ENCODE measurements at places on chromosomes 16 and 17.

- no peak for DNase-seq
These were observed 4.3 kb upstream of the STAT5A start for GRCh38 chr17:42284024-42284369.

- no peak for DNase-seq
These were observed 237.5 kb upstream of the SALL1 start for GRCh38 chr16:51388516-51388951.

DNA sequence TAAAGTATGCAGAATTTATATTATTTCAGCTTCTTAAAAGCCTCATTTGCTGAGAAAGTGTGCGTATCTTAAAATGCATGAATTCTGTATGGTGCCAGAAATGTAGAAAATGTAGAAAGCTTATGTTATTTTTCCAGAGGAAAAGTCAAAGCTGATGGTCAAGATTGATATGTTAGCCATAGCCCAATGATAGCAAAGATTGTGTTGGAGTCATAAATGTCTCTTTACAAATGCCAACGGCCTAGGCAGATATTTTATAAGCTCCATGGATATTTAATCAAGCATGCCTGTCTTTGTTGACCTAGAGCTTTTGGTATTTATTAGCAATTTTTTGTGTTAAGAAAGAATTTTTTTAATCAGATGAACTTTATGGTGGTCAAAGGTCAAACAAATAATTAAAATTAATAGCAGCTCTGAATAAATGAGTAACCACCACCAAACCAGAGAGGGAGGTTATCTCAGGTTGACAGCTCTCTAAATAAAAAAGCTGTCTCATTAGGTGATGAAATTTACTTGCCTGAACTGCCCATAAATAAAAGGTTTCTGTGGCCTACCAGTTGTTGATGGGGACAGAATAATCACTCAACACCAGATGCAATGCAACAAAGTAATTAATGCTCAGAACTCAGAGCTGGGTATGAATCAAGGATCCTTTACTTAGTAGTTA, 28.5 kb downstream of the CLEC3A start:
- no peak for DNase-seq

GRCh38 chr16:67529582-67530012, 968 bp downstream of the RIPOR1 start:
- DNase-seq: no peak

- peak; percentile 33 for DNase-seq
These were observed 143.9 kb downstream of the ANKFN1 start for GRCh38 chr17:56297184-56297583.

DNA sequence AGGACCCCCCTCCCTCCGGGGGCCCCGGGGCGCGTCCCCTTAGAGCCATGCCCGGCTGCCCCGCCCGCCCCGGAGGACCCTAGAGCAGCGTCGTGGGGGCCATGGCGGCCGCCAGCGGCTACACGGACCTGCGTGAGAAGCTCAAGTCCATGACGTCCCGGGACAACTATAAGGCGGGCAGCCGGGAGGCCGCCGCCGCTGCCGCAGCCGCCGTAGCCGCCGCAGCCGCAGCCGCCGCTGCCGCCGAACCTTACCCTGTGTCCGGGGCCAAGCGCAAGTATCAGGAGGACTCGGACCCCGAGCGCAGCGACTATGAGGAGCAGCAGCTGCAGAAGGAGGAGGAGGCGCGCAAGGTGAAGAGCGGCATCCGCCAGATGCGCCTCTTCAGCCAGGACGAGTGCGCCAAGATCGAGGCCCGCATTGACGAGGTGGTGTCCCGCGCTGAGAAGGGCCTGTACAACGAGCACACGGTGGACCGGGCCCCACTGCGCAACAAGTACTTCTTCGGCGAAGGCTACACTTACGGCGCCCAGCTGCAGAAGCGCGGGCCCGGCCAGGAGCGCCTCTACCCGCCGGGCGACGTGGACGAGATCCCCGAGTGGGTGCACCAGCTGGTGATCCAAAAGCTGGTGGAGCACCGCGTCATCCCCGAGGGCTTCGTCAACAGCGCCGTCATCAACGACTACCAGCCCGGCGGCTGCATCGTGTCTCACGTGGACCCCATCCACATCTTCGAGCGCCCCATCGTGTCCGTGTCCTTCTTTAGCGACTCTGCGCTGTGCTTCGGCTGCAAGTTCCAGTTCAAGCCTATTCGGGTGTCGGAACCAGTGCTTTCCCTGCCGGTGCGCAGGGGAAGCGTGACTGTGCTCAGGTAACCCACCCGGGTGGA, 759 bp downstream of the ALKBH5 start:
- peak; percentile 65 for DNase-seq

DNA sequence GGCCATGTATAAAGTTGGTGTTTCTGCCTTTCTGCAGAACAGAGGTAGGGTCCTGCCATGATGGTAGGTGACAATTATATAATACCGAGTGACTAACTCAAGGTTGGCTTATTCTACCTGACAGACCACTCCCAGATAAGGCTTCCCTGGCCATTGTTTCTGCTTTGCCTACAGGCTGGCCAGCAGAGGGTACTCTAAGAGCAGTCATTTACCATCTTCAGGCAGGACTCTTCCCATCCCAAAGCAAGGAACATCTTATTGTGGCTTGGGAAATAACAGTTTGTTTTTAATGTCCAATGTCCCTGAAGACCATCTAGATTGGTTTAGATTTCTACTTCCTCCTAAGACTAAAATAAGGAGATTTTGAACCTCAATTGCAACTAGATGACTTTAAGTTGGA, 74.1 kb downstream of the SNX11 start:
- DNase-seq: no peak

GRCh38 chr16:30677931-30678585, 19.8 kb downstream of the FBRS start:
- DNase-seq: no peak

GRCh38 chr16:24204150-24204665, 51.9 kb upstream of the CACNG3 start:
- DNase-seq: no peak

DNA sequence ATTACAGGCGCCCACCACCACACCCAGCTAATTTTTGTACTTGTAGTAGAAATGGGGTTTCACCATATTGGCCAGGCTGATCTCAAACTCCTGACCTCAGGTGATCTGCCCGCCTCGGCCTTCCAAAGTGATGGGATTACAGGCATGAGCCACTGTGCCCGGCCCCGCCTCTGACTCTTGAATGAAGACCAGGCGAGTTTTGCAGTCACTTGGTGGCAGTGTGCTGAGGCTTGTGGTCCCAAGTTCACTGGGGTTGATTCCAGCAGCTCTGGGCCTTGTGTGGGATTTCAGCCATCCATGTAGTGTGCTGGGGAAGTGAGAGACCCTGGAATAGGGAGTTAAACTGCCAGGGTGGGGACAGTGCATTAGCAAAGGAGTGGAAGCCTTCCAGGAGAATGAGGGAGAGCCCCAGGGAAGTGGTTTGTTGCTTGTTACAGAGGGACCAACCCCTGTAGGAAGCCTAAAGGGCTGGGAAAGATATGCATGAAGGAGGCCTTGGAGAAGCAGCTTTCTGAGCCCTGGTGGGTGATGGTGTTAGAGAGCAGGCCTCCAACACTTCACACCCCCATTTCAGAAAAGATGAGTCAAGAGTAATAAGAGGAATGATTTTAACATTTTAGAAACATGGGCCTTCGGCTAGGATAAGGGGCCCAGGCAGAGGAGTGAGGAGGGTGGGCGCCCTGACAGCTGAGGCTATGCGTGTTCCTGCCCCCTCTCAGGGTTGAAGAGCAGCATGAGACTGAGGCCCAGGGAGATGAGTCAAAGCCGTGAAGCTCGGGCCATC, 14.5 kb downstream of the PSKH1 start:
- DNase-seq: no peak

GRCh38 chr17:16374146-16374938, 6.5 kb upstream of the UBB start:
- no peak for DNase-seq

DNA sequence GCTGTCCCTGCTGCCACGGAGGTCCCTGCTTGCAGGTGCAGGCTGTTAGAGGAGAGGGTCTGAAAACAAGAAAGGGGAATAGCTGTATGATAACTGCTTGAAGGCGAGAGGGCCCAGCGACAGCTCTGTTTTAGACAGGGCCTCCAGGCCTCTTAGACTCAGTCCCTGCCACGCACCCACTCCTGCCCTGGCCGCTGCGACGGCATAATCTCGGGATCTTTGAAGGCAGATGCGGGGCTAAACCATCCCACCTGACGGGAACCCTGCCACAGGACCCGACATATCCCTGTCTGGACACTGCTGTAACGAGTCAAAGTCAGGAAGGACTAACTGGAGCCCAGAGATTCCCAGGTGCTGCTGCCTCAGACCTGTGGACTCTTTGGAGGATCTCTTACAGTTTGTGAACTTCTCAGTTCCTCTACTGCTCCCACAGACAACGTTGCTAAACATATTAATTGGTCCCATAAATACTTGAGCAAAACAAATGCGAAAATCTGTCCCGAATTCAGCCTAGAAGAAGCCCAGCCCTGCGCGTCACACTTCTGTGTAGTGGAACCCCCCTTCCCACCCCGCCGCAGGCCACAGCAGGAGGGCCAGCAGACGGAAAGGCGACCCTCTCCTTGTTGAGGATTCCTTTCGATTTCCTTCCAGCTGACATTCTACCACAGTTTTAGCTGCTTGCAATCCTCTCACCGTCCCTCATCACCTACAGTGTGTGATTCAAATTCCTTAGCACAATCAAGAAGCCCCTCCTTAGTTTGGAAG, 998 bp upstream of the TMEM11 start:
- DNase-seq: no peak

- DNase-seq: no peak
These were observed 17.8 kb downstream of the LRRC75A start for GRCh38 chr17:16474012-16474725.

- no peak for DNase-seq
These were observed 134.2 kb downstream of the MGAT5B start for GRCh38 chr17:77002103-77003045.

DNA sequence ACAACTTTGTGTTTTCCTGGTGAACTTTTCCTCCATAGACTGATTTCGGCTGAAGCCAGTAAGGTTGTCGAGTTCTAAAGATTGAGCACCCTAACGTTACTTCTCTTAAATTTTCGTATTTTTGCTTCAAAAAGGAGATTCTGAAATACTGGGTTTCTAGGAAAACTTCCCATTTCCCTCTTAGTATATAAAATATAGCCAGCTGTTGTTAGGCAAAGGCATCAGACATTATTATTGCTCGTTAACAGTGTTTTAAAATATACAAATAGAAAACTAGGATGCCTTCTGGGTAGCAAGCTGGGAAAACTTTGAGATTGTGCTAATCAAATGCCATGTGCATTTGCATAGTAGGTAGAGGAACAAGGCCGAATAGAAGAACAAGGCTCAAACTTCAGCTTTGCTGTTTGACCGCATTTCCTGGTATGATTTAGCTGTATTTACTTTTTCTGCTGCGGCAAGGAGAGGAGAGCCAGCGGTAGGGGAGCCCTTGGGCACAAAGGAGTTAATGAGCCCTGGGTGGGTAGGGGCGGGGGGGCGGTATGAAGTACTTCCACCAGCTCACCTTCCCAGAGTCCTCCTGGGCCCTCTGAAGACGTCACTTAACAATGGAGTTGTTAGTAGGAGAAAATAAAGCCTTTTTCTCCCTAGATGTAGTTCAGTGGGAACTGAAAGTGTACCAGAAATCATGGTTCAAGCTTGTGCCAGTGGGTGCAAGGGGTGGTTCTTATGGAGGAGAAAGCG, 151.9 kb downstream of the MSI2 start:
- DNase-seq: peak; percentile 6

DNA sequence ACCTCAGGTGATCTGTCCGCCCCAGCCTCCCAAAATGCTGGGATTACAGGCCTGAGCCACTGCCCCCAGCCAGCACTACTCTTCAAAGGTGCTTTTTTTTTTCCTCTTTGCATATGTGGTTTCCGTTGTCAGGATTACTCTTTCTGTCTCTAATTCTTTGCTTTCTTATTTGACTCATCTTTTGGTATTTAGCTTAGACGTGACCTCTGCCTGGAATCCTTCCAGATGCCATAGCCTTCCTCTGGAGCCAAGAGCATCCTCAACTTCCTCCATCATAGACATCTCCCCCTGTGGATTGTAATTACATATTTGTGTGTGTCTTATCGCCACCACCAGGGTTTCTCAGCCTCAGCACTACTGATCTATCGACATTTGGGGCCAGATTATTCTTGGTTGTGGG, 84.4 kb upstream of the XYLT1 start:
- no peak for DNase-seq

GRCh38 chr16:6892966-6893365, 439.7 kb upstream of the RBFOX1 start:
- no peak for DNase-seq

DNA sequence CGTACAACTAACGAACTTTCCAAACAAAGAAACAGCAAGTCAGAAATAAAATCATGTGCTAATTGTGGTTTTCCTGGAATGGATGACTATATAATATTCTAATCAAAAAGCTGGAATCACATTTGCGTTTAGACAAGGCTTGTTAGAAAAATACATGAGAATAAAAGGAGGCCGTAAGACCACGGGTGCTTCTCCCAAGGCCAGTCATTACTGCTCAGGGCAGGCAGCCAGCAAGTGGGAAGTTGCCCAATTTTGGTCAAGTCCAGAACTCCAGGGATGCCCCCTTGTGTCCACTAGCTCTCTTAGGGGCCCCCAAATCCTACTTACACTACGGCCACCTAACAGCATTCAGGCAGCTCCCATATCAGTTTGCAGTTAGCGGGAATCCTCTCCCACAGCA, 25.9 kb upstream of the LYRM9 start:
- DNase-seq: no peak

DNA sequence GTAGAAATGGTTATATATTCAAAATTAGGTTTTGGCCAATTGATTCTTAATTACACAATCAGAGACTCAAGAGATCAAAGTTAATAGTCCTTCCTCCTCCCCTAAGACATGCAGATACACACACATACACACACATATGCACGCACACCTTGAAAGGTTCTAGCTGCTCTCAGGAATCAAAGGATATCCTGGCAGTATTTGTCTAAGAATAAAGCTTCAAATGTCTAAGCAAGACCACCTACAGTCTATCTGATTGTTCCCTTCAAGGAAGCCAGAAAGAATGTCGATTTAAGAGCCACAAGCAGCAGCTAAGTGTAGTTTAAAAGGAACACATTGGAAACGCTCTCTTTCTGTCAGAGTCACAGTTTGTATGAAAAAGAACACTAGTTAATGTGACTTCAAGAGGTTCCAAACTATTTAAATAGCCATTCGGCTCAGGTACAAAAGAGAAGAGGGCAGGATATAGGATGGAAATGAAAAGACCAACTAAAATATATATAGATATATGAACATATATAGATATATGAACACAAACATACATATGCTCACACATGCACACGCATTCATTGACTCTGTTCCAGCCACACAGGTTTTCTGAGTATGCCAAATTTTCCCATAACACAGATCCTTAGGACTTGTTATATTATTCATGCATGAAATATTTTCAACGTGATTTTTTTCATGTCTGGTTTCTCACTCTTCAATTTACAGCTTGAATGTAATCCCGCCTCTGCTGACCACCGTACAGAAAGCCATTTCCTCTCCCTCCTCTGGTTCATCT, 79.0 kb downstream of the CDH8 start:
- DNase-seq: no peak

GRCh38 chr17:48907713-48908046, 527 bp upstream of the UBE2Z start:
- DNase-seq: no peak

GRCh38 chr17:7916385-7916682, 245 bp upstream of the RNF227 start:
- no peak for DNase-seq
